Aorta (tissue), 5 donors: ENCODE measurements at places on chromosomes 11 and 22. TPM values are rescaled to one million over a fixed set of nuclear protein-coding genes. Genes with fewer than 3 reads are reported as not detected.

The SCGB1D2 gene
- not detected for total RNA-seq

DNA sequence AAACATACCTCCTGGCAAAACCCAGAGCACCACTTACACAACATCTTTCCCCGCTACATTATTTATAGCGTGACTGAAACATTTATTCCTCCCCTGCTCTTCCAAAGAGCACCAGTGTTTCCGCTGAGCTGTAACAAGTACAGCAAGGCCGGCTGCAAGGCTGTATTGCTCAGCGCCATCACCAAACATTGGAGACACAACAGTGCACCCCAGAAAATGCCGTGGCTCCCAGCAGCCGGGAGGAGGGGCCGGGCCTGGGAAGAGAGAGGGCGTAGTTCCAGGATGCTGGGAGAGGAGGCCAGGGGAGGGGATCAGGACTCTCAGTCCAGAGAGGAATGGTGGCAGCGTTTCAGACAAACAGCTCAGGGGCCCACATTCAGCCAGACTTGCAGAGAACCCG lies 133.2 kb downstream of the DSCAML1 start:
- H3K27ac ChIP-seq, result no peak overlapping the region
- DNase-seq, result no peak
- no peaks in the 10 kb centered on the region for H3K27me3 ChIP-seq
- no peaks in the 10 kb centered on the region for H3K36me3 ChIP-seq

DNA sequence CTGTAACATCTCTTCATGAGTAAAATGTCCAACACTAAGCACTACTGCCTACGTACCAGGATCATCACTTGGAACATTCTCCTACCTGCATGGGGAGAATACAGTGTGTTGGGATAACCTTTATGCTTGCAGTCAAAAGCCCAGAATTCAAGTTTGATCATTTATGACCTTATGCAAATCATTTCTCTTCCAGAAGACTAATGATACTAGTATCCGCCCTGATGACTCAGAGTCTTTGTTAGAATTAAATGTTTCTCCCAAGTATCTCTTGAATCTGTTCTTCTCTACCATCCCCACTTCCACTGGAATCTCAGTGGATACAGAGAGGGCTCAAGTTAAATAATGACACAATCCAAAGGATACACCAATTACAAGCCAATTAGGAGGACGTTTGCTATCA lies 12.4 kb downstream of the MAJIN start:
- H3K4me3 ChIP-seq, result no peak overlapping the region
- peaks cover 2% of the 10 kb centered on the region for H3K27me3 ChIP-seq
- H3K36me3 ChIP-seq, result no peaks in the 10 kb centered on the region
- no peak for DNase-seq
- H3K4me1 ChIP-seq, result no peaks in the 10 kb centered on the region

- H3K27me3 ChIP-seq, result no peaks in the 10 kb centered on the region
- H3K27ac ChIP-seq, result no peak overlapping the region
- H3K4me1 ChIP-seq, result no peaks in the 10 kb centered on the region
These were observed 2.4 kb downstream of the OR52E1 start for GRCh38 chr11:5071799-5072198.

DNA sequence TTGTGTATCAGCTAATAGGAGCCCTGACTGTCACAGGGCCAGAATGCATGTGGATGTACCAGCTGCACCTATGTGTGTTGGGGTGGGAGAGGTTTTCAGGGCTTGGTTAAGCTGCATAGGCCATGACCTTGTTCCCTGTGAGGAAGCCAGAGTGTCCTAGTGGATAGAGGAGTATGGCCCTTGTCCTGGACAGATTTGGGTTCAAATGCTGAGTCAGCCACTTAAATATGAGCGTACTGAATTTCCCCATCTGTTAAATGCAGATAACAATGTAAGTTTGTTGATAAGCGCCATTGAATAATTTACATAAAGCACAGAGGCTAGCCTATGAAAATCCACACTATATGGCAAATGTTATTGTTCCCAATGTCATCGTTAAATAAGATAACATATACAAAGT lies 74.4 kb downstream of the PANX1 start:
- H3K27me3 ChIP-seq, result peaks cover 2% of the 10 kb centered on the region
- H3K27ac ChIP-seq, result no peak overlapping the region
- no peak overlapping the region for H3K4me3 ChIP-seq
- no peaks in the 10 kb centered on the region for H3K4me1 ChIP-seq
- no peaks in the 10 kb centered on the region for H3K36me3 ChIP-seq

- H3K27me3 ChIP-seq, result no peaks in the 10 kb centered on the region
- no peaks in the 10 kb centered on the region for H3K36me3 ChIP-seq
- no peak overlapping the region for H3K4me3 ChIP-seq
- no peak overlapping the region for H3K27ac ChIP-seq
- DNase-seq, result no peak
- no peaks in the 10 kb centered on the region for H3K4me1 ChIP-seq
These were observed 182.0 kb upstream of the ARHGAP20 start for GRCh38 chr11:110894224-110894623.

The STK33 gene
- total RNA-seq, result 0.88 TPM

DNA sequence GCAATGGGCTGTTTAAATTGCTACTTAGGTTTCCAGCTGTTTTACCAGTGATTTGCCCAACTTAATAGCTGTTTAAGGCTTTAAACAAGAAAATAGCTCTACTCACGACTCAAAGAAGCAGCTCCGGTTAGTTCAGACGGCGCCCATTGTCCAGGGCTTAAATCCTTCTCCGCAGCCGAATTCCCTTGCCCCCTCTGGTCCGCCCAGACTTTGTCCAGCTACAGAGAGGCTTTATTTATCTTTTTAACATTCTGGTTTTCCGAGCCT lies 20.9 kb upstream of the SCUBE1 start:
- H3K4me3 ChIP-seq, result no peak overlapping the region
- DNase-seq, result peak; percentile 22
- H3K27me3 ChIP-seq, result no peaks in the 10 kb centered on the region
- no peaks in the 10 kb centered on the region for H3K36me3 ChIP-seq
- no peaks in the 10 kb centered on the region for H3K4me1 ChIP-seq
